ENCODE measurements at places on chromosomes 3 and 15.

DNA sequence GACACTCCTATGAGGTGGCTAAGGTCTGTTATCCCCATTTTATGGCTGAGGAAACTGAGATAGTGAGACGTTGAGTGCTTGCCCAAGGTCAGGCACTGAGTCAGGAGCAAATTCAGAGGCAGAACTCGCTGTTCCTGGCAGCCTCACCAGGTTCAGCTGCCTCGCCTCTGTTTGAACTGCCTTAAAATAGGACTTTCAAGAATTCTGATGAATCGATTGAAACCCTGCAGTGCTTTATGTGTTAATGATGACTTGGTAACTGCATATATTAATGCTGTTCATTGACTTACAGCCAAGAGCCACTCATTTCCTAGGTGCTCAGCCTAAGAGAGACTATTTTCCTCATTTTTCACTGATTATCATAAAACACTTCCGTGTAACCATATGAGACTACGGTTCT is 79.5 kb upstream of the BHLHE40 start:
- DNase-seq = no peak

DNA sequence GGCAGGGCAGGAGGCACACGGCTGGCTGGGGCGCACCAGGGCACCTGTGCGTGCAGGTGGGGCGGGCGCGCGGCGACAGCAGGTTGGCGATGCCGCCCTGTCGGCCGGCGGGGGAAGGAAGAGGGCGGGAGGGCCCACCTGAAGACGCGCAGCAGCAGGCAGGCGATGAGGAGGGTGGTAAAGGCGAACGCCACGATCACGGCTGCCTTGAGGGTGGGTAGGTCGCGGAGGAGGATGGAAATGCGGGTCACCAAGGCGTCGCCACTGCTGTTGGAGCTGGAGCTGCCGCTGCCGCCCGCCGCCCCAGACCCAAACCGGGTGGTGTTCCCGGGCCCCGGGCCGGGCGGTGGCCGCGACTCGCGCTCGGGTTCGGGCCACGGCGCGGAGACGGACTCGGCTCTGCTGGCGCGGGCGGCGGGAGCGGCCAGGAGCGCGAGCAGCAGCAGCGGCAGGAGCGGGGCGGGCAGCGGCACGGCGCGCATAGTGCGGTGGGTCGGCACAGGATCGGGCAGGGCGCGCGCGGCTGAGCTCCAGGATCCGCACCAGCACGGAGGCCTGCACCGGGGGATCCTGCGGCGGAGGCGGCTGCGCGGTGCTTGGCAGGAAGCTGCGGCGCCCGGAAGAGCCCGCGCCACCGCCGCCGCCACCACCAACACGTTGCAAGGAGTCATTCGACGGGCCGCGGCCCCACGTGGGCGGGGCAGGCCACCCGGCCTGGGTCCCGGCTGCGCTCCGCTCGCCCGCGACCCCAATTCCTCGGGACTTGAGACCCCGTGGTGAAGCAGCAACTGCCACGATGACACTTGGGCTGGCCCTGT is at the start of gene FAM174B:
TSS of gene FAM174B (minus strand) at position 598 of the 818 bp plus-strand sequence.
- no peak for DNase-seq

- DNase-seq = no peak
Observed at GRCh38 chr3:78604341-78604740, 1163.5 kb downstream of the ROBO1 start.

- DNase-seq = no peak
Observed at GRCh38 chr3:188229177-188229576, 75.2 kb downstream of the LPP start.

DNA sequence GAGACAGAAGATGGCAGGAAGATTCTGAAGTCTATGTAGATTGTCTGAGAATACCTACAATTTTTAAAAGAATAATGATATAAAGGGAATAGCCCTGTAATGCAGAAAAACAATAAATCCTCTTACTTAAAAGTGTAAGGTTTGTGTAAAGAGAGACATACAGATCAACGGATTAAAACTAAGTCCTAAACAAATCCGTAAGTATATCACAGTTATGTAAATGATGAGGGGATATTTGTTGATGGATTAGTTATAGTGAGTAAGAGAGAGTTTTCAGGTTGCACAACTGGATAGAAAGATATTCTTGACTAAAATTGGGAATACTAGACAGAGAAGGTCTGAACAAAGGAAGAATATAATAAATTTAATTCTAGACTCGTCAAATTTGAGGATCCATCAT is 179.6 kb downstream of the TBC1D5 start:
- DNase-seq = no peak

- DNase-seq = no peak
Observed at GRCh38 chr15:85477061-85477460, 96.7 kb downstream of the AKAP13 start.

Measured in activated T-helper 1 cell treated with anti-CD3 and anti-CD28 coated beads, Interleukin-2, amount 50 U/mL, for 16 hours (primary cell).